Stimulated activated CD4-positive, alpha-beta T cell treated with anti-CD3 and anti-CD28 coated beads, Interleukin-4, amount 100 ng/mL, for 4 hours (primary cell): ENCODE measurements at places on chromosomes 2 and 18.

DNA sequence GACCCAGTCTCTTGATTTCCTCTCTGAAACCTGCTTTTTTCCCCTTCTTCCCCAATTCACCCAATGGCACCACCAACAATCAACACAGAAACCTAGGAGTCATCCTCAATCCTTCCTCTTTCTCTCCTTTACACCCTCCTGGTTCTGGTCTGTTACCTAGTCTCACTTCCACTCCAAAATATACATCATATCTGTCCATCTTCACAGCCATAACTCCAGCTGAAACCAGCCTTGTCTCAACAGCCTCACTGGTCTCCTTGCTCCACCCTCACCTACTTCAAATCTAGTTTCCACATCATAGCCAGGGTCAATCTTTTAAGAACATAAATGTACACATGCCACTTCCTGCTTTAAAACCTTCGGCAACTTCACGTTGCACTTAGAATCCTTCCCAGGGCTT, 11.8 kb upstream of the TWSG1 start:
- DNase-seq: no peak

- DNase-seq: no peak
Observed at GRCh38 chr2:97797355-97797754, 84.0 kb downstream of the ZAP70 start.

- no peak for DNase-seq
Observed at GRCh38 chr2:69789175-69789721, 40.2 kb upstream of the GMCL1 start.

GRCh38 chr2:215657844-215658243, 222.0 kb upstream of the FN1 start:
- DNase-seq: no peak

- DNase-seq: no peak
Observed at GRCh38 chr2:8567469-8568260, 114.2 kb upstream of the ID2 start.

DNA sequence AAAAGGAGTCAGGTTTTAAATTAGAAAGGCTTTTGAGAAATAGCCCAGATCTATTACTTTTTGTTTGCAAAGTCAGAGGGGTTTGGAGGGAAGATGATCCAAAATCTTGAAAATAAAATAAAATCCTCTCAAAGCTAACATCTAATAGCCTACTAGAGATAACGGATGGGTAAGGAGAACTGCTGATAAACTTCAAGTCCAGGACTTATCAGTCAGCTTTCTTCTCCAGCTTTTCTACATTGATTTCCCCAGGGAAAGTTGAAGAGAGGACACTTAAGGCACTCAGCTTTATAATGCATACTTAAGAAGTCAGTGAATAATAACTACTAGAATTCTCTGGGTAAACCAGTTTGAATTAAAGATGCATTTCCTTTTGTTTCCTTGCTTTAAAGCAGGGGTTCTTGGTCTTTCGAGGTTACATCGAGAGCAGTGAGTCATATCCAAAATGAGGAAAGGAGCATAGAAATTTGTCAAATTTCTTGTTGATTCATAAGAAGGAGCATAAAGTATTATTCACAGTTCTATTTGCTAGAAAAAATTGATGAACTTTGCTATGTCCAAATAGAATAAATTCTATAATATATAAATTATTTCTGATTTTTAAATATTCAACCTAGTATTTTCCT, 43.2 kb upstream of the ITPRID2 start:
- DNase-seq: no peak

DNA sequence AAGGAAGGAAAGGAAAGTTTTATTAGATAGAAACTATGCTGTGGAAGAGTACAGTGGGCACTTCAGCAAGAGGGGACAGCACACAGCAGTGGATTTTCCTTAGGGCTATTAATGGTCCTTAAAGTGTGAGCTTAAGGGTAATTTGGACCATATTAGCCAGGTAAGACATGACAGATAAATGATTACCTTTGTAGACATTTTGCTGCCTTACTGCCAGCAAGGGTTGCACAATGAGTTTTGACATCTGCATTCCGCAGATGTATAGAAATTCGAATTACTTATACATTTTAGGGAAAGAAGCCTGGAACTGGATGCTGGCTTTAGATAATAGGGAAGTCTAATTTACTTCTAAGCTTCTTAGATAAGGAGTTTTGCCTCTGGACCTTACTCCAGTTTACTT, 14.0 kb upstream of the UBE2F start:
- no peak for DNase-seq

GRCh38 chr2:201938156-201938775, 95.4 kb upstream of the FZD7 start:
- no peak for DNase-seq

- DNase-seq: no peak
Observed at GRCh38 chr18:70165936-70166335, 39.6 kb downstream of the RTTN start.

DNA sequence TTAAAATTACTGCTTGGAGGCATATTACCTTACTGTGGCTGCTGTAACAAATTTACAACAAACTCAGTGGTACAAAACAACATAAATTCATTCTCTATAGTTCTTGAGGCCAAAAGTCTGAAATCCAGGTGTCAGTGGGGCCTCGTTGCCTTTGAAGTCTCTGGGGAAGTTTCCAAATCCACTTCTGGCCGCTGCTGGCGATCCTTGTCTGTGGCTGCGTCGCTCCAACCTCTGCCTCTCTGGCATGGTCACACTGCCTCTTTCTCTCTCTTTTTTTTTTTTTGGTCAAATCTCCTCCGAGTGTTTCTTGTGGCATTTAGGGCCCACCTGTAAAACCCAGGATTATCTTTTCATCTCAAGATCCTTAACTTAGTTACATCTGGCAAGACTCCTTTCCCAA, 182.8 kb downstream of the ST6GAL2 start:
- DNase-seq: no peak

DNA sequence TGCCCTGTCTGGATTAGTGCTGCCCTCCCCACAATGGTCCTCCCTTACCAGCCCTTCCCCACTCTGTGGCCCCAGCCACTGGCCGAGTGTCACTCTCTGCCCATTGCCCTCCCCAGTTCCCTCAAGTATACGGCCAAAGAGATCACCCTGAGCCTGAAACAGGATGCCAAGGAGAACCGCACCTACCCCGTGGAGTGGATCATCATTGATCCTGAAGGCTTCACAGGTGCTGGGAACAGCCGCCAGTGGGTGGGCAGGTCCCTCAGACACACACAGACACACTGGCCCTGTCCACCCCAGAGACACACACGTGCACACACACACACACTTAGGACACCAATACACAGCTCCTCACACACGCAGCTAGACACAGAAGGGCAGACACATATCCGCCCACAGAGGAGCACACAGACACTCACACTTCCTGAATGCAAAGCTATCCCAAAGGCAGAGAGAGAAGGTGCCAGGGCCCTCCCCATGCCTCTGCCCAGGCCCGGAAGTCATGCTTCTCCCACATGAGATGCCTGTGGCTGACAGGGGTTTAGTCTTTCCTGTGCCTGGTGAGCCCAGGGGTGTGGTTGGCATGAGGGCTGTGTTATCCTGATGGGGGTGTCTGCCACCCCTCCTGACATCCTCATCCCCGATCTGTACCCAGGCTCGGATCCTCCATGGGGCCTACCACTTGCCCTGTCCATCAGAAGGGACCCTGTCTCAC, 2.9 kb downstream of the CHRND start:
- no peak for DNase-seq

GRCh38 chr2:199982126-199982843, 26.9 kb downstream of the MAIP1 start:
- no peak for DNase-seq

- peak; percentile 75 for DNase-seq
Observed at GRCh38 chr2:219057709-219058540, 2.8 kb downstream of the IHH start.

DNA sequence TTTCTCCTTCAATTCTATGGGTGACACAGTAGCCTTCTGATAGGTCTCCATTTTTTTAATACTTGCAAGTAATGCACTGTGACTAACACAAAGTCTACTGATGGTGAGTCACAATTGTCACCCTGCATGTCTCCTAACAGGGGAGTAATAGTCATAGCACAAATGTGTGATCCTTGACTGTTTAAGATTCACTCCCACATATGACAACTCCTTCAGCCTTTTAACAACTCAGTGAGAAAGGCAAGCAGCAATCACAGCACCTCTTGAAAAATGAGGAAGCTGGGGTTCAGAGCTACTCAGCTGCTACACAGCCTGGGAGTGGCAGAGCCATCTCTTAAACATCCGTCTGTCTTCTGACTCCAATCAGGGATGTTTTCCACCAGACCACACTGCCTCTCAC, 63.8 kb downstream of the EHD3 start:
- no peak for DNase-seq

GRCh38 chr18:6728331-6728730, 1.2 kb upstream of the ARHGAP28 start:
- DNase-seq: no peak

- no peak for DNase-seq
Observed at GRCh38 chr2:63665091-63665490, 76.3 kb downstream of the MDH1 start.

- no peak for DNase-seq
Observed at GRCh38 chr2:121101093-121101715, 183.8 kb downstream of the TFCP2L1 start.

- DNase-seq: no peak
Observed at GRCh38 chr2:152227969-152228592, 52.5 kb upstream of the STAM2 start.

DNA sequence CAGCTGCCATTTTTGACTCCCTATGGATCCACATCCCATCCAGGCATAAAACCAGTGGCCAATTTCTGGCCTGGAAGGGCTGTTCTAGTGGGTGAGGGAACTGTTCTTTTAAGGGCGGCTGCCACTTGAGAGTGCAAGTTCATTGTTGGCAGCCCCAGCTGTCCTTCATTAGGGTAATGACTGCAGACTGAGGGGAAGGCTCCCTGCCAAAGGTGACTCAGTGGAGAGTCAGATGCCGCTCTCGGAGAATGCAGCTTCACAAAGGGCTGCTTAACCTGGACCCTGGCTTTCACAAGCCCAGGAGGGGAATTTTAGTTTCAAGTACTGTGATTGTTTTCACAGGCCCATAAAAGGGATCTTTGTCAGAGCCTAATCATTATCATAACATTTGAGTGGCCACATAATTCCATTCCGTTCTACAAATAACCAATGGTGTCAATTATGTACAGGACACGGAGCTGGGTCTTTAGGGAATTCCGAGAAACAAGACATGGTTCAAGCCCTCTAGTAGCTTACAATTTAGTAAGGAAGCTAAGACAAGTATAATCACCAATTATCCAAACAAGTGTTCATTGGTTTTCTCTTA, 235.7 kb downstream of the CDCA7 start:
- no peak for DNase-seq

DNA sequence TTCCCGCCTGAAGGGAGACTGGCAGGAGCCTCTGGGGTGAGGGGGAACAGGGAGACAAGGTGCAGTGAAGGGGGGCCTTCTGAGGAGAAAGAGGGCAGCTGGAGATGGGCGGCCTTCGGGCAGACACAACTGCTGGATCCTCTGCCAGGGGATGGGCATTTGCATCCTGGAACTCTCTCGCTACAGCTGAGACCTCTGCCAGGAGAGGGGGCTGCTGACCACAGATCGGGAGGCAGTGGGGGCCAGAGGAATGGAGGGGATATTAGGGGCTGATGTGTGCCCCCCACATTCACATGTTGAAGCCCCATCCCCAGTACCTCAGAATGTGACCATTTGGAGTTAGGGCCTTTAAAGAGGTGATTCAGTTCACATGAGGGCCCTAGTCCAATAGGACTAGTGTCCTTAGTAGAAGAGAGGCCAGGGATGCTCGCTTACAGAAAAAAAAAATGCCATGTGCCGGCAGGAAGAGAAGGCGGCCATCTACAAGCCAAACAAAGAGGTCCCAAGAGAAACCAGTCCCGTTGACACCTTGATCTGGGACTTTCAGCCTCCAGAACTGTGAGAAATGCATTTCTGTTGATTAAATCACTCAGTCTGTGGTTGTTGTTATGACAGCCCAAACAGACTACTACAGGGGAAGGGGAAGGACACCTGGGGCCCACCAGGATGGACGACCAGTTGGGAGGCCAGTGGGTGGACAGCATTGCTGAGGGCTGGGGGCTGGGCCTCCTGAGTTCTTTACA, 50.0 kb downstream of the TRABD2A start:
- DNase-seq: no peak

DNA sequence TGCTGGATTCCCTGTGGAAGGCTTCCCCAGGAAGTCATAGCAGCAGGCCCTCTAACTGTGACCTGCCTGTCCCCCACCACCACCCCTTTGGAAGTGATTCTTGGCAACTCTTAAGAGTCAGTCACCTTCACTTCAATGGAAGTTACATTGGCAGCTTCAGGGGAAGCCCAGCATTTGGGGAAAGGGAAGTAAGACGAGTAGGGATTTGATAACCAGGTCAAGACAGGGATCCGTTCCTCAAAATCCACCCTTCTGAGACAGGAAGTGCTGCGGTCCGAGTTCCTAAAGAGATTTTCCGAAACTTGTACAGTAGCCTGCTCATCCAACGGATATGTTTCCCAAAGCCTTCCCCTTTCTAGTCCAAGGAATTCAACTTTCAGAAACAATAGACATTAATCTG, 54.2 kb downstream of the MRPL35 start:
- no peak for DNase-seq

DNA sequence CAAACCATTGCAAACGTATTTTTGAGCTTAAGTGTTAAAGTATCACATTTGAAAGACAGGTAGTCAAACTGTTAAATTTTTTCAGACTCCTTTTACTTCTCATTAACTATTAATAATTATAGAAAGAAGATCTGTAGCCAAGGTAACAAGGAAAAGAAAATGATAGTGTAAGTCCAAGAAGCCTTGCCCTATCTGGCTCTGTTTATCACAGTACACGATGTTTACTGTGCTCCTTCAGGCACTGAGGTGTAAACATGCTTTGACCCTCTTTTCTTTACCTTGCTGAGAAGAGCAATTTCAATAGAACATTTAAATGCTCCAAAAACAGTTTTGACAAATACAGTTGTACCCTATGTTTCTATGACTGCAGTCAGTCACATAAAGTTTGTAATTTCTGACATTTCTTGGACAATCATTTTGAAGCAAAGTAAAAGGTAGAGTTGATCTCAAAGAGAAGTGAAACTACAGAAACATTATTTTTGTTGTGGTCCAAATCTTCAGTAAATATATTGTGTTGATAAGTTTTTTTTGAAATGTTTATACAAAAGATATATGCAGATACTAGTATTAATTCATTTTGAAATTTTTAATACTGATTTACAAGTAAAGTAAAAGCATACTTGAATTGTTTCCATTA, 152.6 kb upstream of the KYNU start:
- DNase-seq: no peak

GRCh38 chr18:37674570-37674969, 109.0 kb upstream of the CELF4 start:
- no peak for DNase-seq

DNA sequence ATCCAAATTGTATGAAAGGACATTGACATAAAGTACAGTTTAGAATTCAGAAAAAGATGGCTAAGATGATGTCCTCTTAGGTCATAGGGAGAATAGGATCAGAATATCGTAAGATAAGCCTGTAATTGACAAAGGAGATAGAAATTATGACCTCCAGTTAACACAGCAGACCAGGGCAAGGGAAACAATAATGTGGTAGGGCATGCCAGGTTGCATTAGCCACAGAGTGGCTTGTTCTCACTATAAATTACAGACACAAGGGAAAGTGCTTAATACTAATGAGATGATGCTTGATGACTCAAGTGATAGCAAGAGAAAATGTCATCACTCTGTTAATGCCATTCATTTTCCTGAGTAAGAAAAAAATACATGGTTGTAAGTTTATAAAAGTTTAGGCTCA, 48.9 kb upstream of the LRP1B start:
- no peak for DNase-seq

- DNase-seq: no peak
Observed at GRCh38 chr2:232232915-232233314, 145.6 kb upstream of the ALPP start.

GRCh38 chr2:62471816-62472215, 34.2 kb downstream of the TMEM17 start:
- no peak for DNase-seq

- no peak for DNase-seq
Observed at GRCh38 chr2:161223139-161223732, 63.0 kb downstream of the TANK start.
